ENCODE measurements at places on chromosomes 6 and 20.

DNA sequence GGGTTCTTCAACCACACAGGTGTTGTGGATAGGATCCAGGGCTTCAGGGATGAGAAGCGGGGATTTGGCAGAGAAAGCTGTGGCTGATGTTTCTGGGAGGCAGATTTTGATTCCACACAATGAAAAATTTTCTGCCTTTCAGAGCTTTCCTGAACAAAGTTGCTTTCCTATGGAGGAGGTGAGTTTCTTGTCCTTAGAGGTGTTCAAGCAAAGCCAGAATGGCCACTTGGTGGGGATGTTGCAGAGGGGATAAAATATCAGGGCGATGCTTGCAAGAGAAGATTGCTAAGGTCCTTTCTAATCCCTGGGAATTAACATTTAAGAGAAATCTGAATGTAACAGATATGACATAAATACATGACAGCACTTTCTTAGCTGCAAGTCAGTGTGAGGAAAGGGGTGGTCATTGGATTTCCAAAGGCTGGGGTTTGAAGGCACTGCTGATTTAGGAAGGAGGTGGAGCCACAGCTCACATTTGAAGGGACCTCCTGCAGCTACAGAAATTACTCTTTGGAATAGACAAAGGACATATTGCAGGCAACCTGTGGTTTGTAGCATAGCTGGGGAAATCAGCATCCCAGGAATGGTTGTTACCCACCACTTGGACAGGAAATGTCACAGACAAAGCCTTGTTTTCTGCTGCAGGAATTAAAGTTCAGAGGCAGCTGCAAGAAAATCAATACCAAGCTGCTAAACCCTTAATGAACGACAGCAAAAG is 271.1 kb upstream of the CHD6 start:
- no peak for DNase-seq

GRCh38 chr6:41939848-41940758 is 1.5 kb downstream of the CCND3 start:
- DNase-seq, result no peak

GRCh38 chr6:82097676-82098075 is 149.9 kb downstream of the IBTK start:
- no peak for DNase-seq

GRCh38 chr6:13472976-13473767 is 14.2 kb downstream of the GFOD1 start:
- no peak for DNase-seq

DNA sequence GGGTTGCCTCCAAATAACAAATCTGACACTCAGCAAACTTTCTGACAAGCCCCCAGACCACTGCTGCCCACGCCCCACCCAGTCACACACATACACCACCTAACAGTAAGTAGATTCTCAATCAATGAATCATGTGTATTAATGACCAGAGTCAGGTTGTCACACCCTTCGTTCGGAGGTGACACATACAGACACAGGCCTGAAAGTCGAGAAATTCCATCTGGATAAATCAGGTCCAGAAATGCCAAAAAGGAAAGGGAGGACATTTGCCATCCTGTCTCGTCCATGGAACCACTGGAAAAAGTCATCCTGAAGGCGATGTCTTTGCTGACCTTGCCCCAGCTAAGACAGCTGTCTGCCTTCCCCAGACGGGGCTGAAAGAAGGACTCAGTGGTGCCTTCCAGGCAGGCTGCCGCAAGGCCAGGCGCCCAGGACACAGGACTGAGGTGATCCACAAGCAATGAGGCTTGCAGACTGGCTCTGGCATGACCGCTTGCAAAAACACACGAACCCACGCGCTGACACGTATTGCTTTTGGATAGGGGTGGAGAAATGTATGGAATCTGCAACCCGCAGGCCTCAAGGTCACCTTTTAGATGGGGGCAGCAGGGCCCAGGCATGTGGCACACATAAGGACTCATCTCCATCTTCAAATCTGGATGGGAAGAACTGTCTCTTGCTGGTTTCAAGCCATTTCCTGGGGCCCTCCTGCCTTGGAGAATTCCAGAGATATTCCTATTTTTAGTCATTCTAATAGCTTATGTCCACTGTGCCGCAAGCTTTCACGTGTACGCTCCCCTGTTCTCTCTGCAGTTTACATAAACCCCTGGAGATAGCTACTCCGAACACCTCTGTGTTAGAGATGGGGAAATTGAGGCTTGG is 9.0 kb downstream of the NFATC2 start:
- DNase-seq, result no peak

DNA sequence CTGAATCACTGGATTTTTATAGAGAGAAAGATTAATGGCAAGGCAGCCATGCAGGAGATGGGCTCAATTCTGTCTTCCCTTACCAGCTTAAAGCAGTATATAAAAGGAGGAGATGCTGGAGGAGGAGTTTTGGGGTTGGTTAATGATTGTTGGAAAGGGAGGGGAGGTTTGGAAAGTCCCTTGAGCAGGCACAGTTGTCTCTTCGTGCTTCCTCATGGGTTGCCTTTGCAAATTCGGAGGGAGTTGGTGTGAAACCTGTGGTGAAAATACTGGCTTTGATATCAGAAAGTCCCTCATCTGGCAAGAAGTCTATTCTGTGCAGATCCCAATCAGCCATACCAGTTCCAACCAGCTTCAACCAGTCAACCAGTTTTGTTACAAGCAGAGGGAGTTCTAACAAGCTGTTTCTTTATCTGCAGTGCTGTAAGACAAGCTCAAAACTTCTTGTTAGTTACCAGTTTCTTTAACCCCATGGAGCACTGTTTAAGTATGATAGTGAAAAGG is 107.0 kb downstream of the HIVEP1 start:
- DNase-seq, result no peak

- DNase-seq, result no peak
These were observed 9.3 kb downstream of the IP6K3 start for GRCh38 chr6:33737267-33738026.

DNA sequence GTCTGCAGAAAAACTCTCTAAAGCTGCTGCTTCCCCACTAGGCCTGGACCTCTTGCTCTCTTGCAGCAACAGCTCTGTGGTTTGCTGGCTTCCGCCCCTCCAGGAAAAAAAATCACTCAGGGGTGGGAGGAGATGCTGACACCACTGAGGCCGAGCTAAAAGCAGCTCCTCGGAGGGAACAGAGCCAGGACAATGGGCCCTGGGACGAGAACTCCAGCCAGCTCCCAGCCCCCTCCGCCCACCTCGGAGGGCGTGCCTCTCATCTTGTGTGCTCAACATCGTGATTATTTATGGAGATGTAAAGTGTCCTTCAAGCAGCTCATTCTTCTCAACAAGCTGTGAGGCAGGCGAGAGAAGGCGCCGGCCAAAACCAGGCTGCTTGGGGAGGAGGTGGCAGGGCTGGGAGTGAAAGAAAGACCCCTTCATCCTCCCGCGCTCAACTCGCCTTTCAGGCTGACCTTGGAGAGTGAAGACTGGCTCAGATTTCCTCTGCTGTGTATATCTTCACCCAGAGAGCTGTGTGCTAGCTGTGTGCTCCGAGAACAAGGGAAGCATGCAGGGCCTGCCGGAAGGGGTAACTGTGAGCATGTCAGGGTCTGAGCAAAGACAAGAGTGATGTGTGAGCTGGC is 53.5 kb upstream of the LRFN2 start:
- no peak for DNase-seq

DNA sequence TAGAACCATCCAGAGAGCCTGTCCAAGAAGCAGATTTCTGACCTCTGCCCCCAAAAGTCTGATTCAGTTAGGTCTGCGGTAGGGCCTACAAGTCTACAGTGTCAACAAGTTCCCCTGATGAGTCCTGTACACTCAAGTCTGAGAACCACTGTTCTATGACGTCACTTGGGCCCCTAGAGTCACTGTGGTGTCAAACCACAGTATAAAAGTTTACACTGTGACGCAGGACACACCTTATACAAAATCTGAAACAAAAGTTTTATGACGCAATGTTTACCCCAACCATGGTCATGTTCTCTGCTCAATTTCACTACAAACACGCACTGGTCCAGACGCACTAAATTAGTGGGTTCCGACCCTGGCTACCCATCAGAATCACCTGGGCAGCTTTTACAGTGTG is 17.9 kb downstream of the SLA2 start:
- no peak for DNase-seq

- no peak for DNase-seq
These were observed 993 bp downstream of the STX16 start for GRCh38 chr20:58651946-58652605.

GRCh38 chr20:47761482-47762047 is 23.7 kb downstream of the SULF2 start:
- no peak for DNase-seq

DNA sequence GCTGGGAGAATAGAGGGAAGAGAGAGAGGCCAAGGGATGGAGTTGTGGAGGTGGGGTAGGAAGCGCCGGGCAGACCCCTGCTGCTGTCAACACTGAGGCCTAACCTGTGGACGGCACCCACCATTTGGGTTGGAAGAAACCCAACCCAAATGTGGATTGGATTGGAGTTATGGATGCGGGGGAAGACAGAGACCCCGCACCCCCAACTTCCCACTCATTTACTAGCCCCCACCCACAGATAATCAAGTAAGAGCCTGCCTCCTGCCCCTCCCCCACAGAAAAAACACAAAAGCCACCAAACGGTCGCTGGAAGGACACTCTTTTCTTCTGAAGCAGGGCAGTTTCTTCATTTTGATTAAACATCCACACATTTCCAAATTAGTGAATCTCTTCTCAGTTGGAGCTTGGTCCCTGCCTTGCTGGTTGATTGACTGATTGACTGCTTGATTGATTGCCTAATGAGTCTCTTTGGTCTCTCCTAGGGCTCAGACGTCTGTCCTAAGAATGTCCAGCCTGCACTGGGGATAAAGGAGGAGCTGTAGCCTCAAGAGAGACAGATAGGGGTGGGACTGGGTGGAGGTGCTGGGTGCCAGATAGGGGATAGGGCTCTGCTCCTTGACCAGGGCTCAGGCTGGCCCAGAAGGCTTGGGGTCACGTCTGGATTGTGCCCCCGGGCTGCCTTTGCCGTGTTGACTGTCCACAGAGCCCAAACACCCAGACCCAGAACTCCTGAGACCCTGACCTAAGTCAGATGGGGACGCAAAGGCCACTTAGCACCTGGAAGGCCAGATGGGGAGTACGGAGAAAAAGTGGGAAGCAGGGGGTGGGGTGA is 74.9 kb upstream of the FOXP4 start:
- DNase-seq, result no peak

DNA sequence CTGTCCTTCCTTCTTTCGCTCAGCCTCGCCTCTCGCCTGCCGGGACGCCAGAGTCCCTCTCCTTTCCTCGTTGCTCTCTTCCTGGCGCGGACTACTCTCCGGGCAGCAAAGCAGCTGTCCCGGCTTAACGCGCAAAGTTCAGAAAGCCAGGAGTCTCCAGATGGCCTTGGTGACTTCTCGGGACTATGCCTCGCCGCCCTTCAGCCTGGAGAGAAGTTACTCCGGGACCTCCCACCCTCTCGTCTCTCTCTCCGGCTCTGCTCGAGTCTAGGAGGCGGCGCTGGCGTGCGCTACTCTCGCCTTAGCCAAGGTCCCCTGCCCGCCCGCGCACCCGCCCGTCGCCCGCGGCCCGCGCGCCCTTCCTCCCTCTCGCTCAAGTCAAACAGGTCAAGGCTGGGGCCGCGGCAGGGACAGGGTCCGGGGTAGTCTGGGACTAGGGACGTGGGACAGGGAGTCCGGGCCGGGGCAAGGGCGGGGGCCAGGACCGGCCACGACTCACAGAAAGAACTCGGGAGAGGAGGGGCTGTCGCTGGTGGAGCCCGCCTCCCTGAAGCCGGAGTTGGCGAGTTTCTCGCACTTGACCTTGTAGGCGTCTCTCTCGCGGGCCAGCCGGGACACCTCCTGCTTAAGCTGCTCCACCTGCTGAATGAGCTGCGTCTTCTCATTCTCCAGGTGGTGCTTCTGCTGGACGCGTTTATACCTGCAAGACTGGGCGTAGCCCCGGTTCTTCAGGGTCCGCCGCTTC is 1.5 kb downstream of the MAFB start:
- no peak for DNase-seq

DNA sequence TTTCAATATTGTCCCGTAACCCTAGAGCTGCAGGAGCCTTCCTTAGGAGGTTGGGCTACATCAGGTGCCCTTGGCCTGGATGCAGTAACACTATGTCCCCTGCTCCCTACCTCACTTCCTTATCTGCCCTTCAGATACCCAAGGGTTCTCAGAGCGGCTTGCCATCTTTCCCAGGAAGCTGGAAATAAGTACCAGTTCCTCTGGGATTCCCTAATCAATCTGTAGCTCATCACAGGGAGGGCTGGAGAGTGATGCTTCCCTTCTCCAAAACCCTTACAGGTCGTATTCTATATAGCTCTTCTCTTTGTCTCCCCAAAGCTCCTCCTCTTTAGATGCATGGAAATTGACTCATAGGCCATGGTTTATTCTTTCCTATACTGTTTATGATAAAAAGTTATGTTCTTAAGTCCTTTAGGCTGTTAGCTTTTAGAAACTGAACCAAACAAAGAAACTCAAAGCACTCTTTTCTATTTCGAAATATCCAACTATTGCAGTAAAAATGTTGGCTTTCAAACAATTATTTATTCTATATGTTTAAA is 4.2 kb downstream of the MYCT1 start:
- no peak for DNase-seq

DNA sequence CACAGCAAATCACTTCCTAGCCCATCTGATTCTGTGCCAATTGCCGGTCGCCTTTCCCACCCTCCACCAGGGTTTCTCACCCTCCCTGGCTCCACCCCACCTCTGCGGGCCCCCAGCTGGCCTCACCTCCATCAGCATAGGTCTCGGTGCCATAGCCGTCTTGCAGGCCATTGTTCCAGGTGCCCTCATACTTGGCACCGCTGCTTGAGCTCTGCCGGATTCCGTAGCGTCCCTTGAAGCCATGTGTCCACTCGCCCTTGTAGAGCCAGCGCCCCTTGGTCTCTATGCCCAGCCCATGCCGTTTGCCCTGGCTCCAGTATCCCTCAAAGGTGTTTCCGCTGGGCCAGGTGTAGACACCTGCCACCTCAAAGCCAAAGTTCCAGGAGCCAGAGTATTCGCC is 787 bp downstream of the JPH2 start:
- no peak for DNase-seq

- DNase-seq, result no peak
These were observed 32.8 kb downstream of the GFOD1 start for GRCh38 chr6:13454286-13455221.

GRCh38 chr20:48725555-48725991 is 102.2 kb downstream of the PREX1 start:
- no peak for DNase-seq

DNA sequence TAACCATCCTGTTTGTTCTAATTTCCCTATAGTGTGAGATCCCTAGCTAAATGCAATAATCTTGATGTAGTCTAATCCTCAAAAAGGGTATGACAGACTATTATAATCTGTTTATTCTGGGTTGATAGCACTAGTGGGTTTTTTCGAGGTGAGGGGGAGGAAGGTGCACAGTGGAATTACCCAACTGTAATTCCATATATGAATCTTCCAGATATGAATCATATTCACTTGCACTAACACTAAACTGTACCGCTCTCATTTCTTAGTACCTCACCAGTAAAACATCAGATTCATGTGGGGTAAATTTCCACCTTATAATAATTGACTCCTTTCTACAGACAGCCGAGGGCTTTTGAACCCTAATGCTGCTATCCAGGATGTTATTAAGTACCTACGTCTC is 16.5 kb downstream of the NCOA7 start:
- no peak for DNase-seq

- DNase-seq, result no peak
These were observed 248.5 kb downstream of the BTBD3 start for GRCh38 chr20:12166053-12166717.
